ENCODE measurements at places on chromosomes 3 and 15. TPM values are rescaled to one million over a fixed set of nuclear protein-coding genes. Genes with fewer than 3 reads are reported as not detected.

Gene SLC15A2
- total RNA-seq, result 42.3 TPM

Gene ONECUT1
- total RNA-seq, result 3.6 TPM

Gene CCDC39
- 2.2 TPM for total RNA-seq

Gene TRH
- total RNA-seq, result 61.5 TPM

Gene THRB
- total RNA-seq, result 10.5 TPM

Gene NANOGP8
- total RNA-seq, result not detected

Gene EIF4G1
- 132 TPM for total RNA-seq

Gene DUOXA1
- total RNA-seq, result 0.11 TPM

Gene DPH3
- 17.9 TPM for total RNA-seq

Gene PIGZ
- 3.0 TPM for total RNA-seq

Gene USP19
- total RNA-seq, result 32.5 TPM

Gene GNB5
- 53.7 TPM for total RNA-seq

Gene CLDN16
- total RNA-seq, result 0.50 TPM

Gene ZNF385D
- total RNA-seq, result 32.1 TPM

Gene DZIP1L
- 28.4 TPM for total RNA-seq

Gene IMP3
- total RNA-seq, result 66.6 TPM

Gene SLC24A1
- total RNA-seq, result 12.1 TPM

Gene OCA2
- total RNA-seq, result 3.4 TPM

Gene CSPG5
- total RNA-seq, result 78.2 TPM

Gene HESX1
- 2.7 TPM for total RNA-seq

Gene SKIC8
- total RNA-seq, result 89.6 TPM

Gene AP3B2
- 36.4 TPM for total RNA-seq

Gene MYEF2
- 38.0 TPM for total RNA-seq

Gene ZNF620
- total RNA-seq, result 7.9 TPM

Gene FETUB
- total RNA-seq, result not detected

Gene SH3GL3
- total RNA-seq, result 105 TPM

Gene CD96
- total RNA-seq, result 0.28 TPM

Gene NAALADL2
- total RNA-seq, result 24.4 TPM

Gene ZBTB11
- 24.2 TPM for total RNA-seq

Gene P2RY14
- 8.9 TPM for total RNA-seq

Gene SLC28A1
- total RNA-seq, result 0.20 TPM

Gene LRRC31
- 0.50 TPM for total RNA-seq

Gene DNAH12
- 2.8 TPM for total RNA-seq

Gene LRRIQ4
- 0.20 TPM for total RNA-seq

Gene STRC
- 1.5 TPM for total RNA-seq

Gene SOX14
- total RNA-seq, result 0.39 TPM

Gene JMJD7
- 2.8 TPM for total RNA-seq

Gene NTRK3
- 49.5 TPM for total RNA-seq

Gene SCN5A
- 2.4 TPM for total RNA-seq
